ENCODE measurements at places on chromosomes 2 and 18. TPM values are rescaled to one million over a fixed set of nuclear protein-coding genes. Genes with fewer than 3 reads are reported as not detected.

DNA sequence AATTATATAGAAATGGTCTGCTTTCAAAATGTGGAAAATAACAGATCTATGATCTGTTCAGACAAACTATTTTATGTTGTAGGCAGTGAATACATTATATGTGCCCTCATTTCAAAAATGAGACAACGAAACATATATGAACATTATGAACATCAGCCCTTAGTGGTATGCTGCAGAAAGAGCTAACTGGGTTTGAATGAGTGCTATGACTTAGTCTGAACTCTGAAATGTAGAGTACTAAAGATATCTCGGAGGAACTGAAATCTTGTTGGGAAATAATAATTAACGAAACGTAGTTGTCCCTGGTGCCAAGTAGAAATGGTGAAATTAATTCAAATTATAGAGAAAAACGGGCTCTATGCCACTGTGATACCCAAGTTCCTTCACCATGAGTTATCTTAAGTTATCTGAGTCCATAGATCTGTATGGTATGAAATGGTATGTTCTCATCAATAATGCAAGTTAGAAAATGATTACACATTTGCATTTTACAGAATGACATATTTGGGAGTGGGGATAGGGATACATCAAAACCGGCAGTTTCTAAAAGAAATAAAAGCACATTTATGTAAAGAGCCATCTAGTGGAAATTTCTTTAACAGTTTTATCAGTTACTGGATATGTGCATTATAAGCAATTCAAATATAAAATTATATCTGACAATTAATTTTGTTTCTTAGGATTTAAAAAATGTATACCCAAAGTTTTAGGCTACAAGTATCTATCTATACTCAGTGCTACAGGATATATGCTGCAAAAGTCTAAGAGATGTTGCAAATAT lies 26.7 kb downstream of the STARD6 start:
- no peaks in the 10 kb centered on the region for H3K36me3 ChIP-seq
- H3K27ac ChIP-seq, result no peak overlapping the region
- no peaks in the 10 kb centered on the region for H3K4me1 ChIP-seq
- no peak overlapping the region for H3K4me3 ChIP-seq
- no peaks in the 10 kb centered on the region for H3K27me3 ChIP-seq

DNA sequence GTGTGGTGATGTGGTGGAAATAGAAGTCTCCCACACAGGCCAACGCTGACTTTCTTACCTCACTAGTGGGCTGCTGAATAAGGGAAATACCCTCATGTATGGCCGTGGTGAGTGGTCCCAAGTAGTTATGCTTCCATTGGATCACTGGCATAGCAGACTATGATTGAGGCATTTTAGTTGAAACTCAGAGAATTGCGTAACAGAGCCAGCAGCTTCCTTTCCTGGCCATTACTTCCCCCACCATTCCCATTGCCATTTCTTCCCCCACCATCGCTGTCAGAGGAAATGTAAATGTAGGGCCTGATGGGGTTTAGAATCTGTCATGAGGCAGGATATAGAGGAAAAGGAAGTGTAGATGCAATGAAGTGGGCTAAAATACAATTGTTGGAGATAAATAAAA lies 209.5 kb downstream of the KCNH7 start:
- no peaks in the 10 kb centered on the region for H3K4me1 ChIP-seq
- no peaks in the 10 kb centered on the region for H3K36me3 ChIP-seq
- no peak for DNase-seq
- no peak overlapping the region for H3K4me3 ChIP-seq

DNA sequence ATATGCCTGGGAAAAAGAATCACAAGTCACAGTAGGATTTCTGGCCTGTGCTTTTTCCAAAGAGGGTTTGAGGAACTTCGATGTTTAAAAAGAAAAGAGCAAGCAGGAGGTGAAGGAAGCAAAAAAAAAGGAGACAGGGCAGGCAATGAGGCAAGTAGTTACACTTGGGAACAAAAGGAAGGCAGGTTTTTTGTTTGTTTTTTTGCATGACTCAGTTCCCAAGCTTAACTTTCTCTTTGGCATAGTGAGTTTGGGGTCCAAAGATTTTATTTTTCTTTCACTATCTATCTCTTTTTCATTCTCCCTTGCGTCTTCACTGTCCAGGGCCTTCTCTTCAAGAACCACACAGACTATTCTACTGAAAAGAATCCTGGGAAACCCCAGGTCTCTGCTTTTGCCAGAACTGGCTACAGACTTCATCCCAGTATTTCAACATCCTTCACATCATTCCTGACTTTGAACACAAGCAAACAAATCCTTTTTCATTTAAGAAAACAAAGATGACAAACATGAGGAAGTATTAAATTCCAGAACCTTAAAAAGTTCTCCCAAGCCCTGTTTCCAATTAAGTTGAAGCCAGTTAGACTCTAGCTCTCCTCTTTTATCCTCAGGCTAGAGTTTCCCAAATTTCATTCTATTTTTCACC lies 210.7 kb upstream of the RND3 start:
- H3K4me3 ChIP-seq, result no peak overlapping the region
- no peak for DNase-seq
- H3K27ac ChIP-seq, result no peak overlapping the region
- H3K4me1 ChIP-seq, result no peaks in the 10 kb centered on the region

DNA sequence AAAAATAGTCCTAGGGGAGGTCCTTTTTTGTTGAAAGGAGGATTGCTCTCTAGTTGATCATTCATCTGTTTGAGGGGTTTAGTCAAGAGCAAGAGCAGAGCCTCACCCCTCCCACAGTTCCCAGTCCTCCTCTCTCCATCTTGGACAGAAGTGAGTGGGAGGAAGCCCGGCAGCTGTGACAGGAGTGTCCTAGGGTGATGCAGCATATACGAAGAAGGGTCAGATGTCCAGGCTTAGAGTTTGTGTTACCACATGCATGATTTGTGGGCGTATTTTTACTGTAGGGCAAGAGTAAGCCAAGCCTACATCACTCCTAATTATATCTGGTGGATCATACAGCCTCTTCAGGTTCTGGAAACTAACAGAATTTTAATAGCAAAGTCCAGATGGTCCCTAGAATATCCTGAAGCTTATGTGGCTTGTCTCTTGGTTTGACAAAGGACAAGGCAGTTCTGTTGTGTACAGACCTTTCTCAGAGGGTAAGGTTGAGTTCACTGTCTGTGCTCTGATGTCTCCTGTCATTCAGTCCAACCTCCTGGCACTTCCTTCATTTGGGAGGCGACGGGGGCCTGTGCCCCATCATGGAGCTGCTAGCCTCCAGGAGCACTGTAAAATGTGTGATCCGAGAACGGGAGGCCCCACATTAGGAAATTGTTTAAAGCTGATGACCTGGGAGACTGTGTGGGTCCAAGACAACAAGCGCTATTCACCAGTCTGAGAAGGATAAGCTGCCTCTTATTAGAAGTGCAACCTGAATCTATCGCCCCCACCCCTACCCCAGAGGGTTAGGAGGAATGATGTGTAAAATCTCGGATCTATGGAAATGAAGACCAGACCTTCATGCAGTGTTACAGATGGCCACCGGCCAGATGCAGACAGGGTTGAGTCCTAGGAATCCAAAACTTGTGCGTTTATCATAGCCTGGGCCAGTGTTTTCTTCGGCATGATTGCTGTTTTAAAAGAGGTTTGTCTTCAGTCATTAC lies 6.9 kb downstream of the CEP68 start:
- peaks cover 5% of the 10 kb centered on the region for H3K36me3 ChIP-seq
- peaks cover 26% of the 10 kb centered on the region for H3K4me1 ChIP-seq
- no peak overlapping the region for H3K4me3 ChIP-seq
- H3K27ac ChIP-seq, result no peak overlapping the region
- DNase-seq, result no peak
- H3K27me3 ChIP-seq, result no peaks in the 10 kb centered on the region

- no peak overlapping the region for H3K27ac ChIP-seq
- H3K27me3 ChIP-seq, result no peaks in the 10 kb centered on the region
- peaks cover 3% of the 10 kb centered on the region for H3K4me1 ChIP-seq
- DNase-seq, result no peak
Observed at GRCh38 chr2:149068996-149069888, 30.7 kb downstream of the LYPD6B start.

DNA sequence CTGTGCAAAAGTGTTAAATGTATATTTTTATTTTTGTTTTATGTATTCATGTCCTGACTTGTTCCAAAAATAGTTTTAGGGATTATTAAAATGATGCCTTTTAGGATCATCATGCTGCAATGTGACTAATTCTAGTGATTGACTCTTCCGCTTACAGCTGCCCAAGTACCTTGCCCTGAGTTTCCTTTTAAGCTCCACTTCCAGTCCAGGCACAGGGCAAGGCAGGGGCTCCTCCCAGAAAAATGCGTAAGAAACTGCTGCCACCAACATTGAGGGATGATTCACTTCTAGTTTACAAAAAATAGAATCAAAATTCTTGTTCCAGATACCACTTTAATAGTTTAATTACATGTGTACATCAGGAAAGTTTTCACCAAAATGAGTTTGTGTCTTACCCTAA lies 116.4 kb downstream of the IRS1 start:
- H3K27me3 ChIP-seq, result no peaks in the 10 kb centered on the region
- no peaks in the 10 kb centered on the region for H3K36me3 ChIP-seq
- no peaks in the 10 kb centered on the region for H3K4me1 ChIP-seq
- no peak overlapping the region for H3K4me3 ChIP-seq

- DNase-seq, result no peak
- no peak overlapping the region for H3K27ac ChIP-seq
- H3K36me3 ChIP-seq, result peaks cover 25% of the 10 kb centered on the region
- peaks cover 9% of the 10 kb centered on the region for H3K27me3 ChIP-seq
Observed at GRCh38 chr2:10914272-10914693, 2.5 kb downstream of the KCNF1 start.

GRCh38 chr2:173792166-173792565 lies 173.0 kb downstream of the SP3 start:
- no peak overlapping the region for H3K27ac ChIP-seq
- H3K27me3 ChIP-seq, result no peaks in the 10 kb centered on the region
- H3K36me3 ChIP-seq, result no peaks in the 10 kb centered on the region

GRCh38 chr2:127776122-127776780 lies 34.7 kb downstream of the WDR33 start:
- peaks cover 5% of the 10 kb centered on the region for H3K4me1 ChIP-seq
- no peak overlapping the region for H3K4me3 ChIP-seq
- H3K36me3 ChIP-seq, result no peaks in the 10 kb centered on the region

- no peak overlapping the region for H3K4me3 ChIP-seq
- peak overlapping the region; percentile 49 for H3K27ac ChIP-seq
- H3K27me3 ChIP-seq, result no peaks in the 10 kb centered on the region
- H3K36me3 ChIP-seq, result no peaks in the 10 kb centered on the region
- no peaks in the 10 kb centered on the region for H3K4me1 ChIP-seq
Observed at GRCh38 chr2:66696886-66697285, 262.0 kb downstream of the MEIS1 start.

- H3K27me3 ChIP-seq, result no peaks in the 10 kb centered on the region
- H3K4me3 ChIP-seq, result no peak overlapping the region
- H3K36me3 ChIP-seq, result no peaks in the 10 kb centered on the region
- H3K4me1 ChIP-seq, result no peaks in the 10 kb centered on the region
- no peak overlapping the region for H3K27ac ChIP-seq
Observed at GRCh38 chr2:144409241-144409640, 110.7 kb downstream of the ZEB2 start.

DNA sequence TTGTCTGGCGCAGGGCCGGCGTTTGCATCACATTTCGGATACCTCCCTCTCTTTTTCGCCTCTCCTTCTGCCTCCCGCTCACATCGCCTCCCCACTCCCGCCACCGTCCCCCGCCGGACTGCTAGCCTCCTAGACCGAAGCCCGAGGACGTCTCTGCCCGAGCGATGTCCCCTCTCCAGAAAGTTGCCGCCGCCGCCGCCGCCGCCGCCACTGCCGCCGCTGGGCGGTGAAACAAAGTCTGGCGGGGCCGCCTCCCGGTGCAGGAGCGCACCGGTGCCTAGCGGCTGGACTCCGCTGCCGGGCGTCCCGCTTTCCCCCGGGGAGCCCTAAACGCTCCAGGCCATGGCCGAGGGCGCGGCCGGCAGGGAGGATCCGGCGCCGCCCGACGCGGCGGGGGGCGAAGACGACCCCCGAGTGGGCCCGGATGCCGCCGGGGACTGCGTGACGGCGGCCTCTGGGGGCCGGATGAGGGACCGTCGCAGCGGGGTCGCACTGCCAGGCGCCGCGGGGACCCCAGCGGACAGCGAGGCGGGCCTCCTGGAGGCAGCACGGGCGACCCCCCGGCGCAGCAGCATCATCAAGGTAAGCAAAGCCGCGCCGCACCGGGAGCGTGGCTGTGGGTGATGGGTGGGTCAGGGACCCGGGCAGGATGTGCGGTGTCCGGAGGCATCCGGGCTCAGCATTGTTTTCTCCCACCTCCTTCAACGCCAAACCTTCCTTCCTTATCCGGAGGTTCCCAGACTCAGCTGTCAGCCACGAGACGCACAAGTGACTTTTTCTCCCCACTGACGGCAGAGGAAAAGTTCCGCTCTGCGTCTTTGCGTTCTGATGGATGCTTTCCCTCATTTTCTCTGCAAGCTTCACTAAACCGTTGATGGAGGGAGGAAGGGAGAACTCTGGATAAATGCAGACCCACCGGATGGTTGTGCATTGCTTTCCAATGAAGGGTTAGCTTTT lies 643 bp downstream of the PLCL1 start:
- H3K27me3 ChIP-seq, result no peaks in the 10 kb centered on the region
- H3K4me3 ChIP-seq, result peak overlapping the region; percentile 71
- H3K27ac ChIP-seq, result peak overlapping the region; percentile 58
- H3K36me3 ChIP-seq, result no peaks in the 10 kb centered on the region
- H3K4me1 ChIP-seq, result peaks cover 8% of the 10 kb centered on the region

GRCh38 chr2:168053676-168054075 lies 193.7 kb downstream of the STK39 start:
- no peak overlapping the region for H3K4me3 ChIP-seq
- no peak for DNase-seq
- no peaks in the 10 kb centered on the region for H3K4me1 ChIP-seq
- H3K27me3 ChIP-seq, result no peaks in the 10 kb centered on the region
- no peaks in the 10 kb centered on the region for H3K36me3 ChIP-seq

GRCh38 chr2:117760916-117761315 lies 53.6 kb upstream of the DDX18 start:
- H3K4me3 ChIP-seq, result no peak overlapping the region
- H3K27ac ChIP-seq, result no peak overlapping the region
- DNase-seq, result no peak
- H3K4me1 ChIP-seq, result no peaks in the 10 kb centered on the region

GRCh38 chr18:49031511-49032188 lies 80.9 kb upstream of the SMAD7 start:
- H3K4me3 ChIP-seq, result no peak overlapping the region
- no peaks in the 10 kb centered on the region for H3K4me1 ChIP-seq
- H3K27ac ChIP-seq, result no peak overlapping the region
- no peak for DNase-seq
- no peaks in the 10 kb centered on the region for H3K36me3 ChIP-seq
- no peaks in the 10 kb centered on the region for H3K27me3 ChIP-seq

DNA sequence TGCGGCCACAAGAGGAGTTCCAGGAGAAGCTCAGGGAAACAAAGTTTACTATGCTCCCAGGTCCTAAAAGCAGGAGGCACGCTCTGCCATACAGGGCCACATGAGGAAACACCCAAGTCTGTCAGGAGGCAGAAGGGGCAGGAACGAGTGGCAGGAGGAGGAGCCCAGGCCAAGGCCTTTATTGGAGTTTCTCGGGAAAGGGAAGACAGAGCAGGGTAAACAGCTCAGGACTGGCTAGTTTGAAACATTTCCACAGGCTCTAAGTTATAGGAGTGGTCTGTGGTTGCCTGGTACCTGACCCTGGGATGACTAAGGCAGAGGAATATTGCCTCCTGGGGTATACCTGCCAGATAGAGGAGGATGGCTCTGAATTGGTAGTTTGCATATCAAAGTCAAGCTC lies 3.7 kb upstream of the ZNF638 start:
- DNase-seq, result no peak
- H3K36me3 ChIP-seq, result no peaks in the 10 kb centered on the region

- H3K27ac ChIP-seq, result no peak overlapping the region
- H3K4me1 ChIP-seq, result no peaks in the 10 kb centered on the region
- no peak overlapping the region for H3K4me3 ChIP-seq
Observed at GRCh38 chr2:55478610-55479304, 40.8 kb upstream of the CFAP36 start.

DUSP2 gene
- 10.7 TPM for polyA plus RNA-seq

VIL1 gene
- polyA plus RNA-seq, result 1.3 TPM

TCF4 gene
- 57.1 TPM for polyA plus RNA-seq

CNRIP1 gene
- polyA plus RNA-seq, result 126 TPM

NEB gene
- 7.0 TPM for polyA plus RNA-seq
